Omental fat pad (tissue), 4 donors: ENCODE measurements at places on chromosomes 11 and 22.
A peak's percentile ranks its signal among the peaks of the same experiment; 100 is the strongest.

DNA sequence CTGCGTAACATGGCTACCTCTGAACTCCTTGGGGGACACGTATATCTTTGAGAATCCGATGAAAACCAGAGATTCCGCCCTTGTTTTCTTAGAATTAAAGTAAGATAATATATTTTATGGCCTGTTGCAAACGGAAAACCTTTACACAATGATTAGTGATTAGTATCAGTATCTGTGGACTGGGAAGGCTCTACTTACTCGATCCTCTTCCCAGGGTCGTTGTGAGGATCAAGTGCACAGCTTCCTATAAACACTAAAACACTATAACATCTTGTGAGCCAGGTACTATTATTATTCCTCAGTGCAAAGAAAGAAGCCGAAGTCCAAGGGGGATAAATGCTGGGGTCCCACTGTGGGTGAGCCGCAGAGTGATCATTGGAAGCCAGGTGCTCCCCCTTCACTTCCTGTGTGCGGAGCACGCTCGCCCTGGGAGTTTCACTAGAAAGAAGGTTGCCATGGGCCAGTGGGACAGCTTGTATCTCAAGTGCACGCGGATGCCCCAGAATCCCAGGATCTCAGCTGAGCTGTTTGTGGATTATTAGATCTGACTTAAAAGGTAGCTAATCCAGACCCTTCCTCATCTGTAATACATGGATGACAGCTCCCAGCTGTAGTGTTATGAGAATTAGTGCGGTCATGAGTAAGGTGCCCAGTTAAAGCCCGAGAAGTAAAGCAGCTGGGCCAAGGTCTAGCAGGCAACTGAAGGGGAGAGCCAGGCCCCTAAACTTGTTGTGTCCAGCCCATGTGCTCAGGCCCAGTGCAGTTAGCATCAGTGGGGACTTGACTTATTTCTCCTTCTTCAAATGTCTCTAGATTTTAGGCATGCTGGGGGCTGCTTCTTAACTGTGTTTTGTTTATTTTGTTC lies 839 bp downstream of the CBY1 start:
- no peak for DNase-seq

DNA sequence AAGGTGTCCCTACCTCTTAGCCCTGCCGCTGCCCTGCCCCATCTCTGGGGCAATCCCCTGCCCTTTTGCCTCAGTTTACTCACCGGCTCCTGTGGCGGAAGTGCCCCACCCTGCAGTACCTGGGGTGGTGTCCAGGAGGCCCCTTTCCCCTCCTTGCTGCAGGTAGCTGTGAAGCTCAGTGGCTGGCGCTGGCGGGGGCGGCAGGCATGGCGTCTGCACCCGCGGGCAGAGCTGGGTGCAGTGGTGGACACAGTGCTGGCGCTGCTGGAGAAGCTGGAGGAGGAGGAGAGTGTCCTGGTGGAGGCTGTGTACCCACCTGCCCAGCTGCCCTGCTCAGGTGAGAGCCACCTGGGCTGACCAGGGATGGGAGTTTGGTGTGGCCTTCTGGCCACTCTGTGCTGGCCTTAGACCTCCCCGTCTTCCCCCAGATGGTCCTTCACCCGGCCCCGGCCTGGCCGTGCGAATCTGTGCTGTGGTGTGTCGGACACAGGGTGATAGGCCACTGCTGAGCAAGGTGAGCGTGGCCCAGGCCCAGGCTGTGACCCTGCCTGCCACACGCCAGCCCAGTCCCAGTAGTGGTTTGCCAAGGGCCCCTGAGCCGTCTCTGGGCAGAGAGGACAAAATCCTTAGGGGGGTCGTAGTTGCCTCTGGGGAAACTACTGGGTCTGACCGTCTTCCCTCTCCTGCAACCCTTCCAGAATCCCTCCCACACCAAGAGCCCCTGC lies 4.0 kb downstream of the CARNS1 start:
- DNase-seq: no peak

DNA sequence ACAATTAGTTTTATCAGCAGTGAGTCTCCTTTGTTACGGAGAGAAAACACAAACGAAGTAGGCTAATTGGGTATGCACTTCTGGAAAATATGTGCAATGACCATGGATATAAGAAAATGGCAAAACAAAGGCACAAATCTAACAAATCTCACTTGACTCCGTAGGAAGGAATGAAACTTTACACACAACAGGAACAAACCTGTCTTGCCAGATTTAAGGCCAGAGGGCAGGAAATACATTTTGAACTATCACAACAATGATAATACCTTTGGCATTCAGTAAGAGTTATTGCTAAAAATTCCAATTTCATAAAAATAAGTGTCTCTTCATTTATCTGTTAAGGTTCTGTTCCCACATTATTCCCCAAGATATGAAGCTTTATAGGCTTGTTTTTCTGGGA lies 36.6 kb downstream of the SLC25A17 start:
- DNase-seq: no peak

- peak; percentile 61 for DNase-seq
These were observed 47.8 kb downstream of the DBX1 start for GRCh38 chr11:20112291-20113148.

GRCh38 chr22:49735411-49735900 lies 92.2 kb downstream of the BRD1 start:
- DNase-seq: no peak

- no peak for DNase-seq
These were observed 162.4 kb upstream of the LMO1 start for GRCh38 chr11:8426076-8426475.

DNA sequence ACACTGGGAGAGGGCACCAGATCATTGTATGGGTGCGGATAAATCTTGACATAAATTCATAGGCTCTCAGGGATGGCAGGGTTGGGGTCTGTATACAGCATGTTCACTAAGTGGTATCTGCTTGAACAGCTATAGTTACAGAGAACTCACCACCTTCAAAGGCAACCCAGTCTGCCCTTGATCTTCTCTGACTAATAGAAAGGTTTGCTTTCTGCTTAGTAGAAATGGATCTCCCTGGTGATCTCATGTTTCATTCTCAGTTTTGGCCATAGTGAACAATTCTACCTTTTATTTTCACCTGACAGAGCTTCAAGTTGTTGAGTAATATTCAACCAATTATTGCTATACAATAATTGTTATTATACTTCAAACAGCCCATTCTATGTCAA lies 32.4 kb downstream of the CNTF start:
- DNase-seq: no peak

GRCh38 chr11:44765026-44765595 lies 38.3 kb downstream of the TSPAN18 start:
- DNase-seq: no peak

GRCh38 chr11:34583818-34584217 lies 37.1 kb upstream of the EHF start:
- DNase-seq: no peak

DNA sequence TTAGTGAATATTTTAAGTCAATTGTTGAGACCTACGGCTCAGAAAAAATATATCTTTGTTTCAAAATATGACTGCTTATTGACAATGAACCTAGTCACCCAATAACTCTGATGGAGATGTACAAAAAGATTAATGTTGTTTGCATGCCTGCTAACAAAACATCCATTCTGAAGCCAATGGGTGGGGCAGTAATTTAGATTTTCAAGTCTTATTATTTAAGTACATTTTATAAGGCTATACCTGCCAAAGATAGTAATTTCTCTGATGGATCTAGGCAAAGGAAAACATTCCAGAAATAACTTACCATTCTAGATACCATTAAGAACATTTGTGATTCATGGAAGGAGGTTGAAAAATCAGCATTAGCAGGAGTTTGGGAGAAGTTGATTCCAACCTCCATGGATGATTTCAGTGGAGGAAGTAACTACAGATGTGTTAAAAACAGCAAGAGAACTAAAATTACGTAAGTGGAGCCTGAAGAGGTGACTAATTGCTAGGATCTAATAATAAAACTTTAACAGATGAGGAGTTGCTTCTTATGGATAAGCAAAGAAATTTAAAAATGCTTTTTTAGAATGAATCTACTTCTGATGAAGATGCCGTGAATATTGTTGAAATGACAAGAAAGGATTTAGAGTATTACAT lies 26.4 kb upstream of the OR8D2 start:
- no peak for DNase-seq

DNA sequence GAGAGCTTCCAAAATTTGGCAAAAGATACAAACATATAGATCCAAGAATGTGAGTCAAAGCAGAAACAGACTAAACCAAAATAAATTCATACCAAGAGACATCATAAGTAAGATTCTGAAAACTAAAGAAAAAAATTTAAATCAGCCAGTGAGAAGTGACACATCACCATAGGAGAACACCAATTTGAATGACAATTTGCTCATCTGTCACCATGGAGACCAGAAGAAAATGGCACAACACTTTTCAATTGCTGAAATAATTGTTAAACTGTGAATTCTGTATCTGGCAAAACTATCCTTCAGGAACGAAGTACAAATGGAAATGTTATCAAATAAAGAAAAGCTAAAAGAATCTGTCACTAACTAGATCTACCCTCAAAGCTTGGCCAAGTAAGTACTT lies 864.3 kb downstream of the BRD1 start:
- no peak for DNase-seq
